ENCODE measurements at places on chromosomes 13 and 19. TPM values are rescaled to one million over a fixed set of nuclear protein-coding genes. Genes with fewer than 3 reads are reported as not detected.

Gene OR7C1
- not detected for total RNA-seq

Gene TMEM86B
- 3.9 TPM for total RNA-seq

Gene GAPDHS
- total RNA-seq = not detected

Gene RAB20
- 1.8 TPM for total RNA-seq

Gene CACNG6
- total RNA-seq = 12.8 TPM

Gene VAV1
- 6.8 TPM for total RNA-seq

Gene IL4I1
- total RNA-seq = 1.0 TPM

Gene CRX
- total RNA-seq = not detected

Gene ICAM4
- total RNA-seq = not detected

Gene PDE4A
- 4.2 TPM for total RNA-seq

Gene THSD1
- total RNA-seq = 6.2 TPM

Gene C19orf53
- total RNA-seq = 210 TPM

Gene CDX2
- 1.2 TPM for total RNA-seq

Gene DCT
- total RNA-seq = not detected

Gene ZNF681
- total RNA-seq = not detected

Gene MISP
- total RNA-seq = 79.4 TPM

Gene NLRP11
- 0.06 TPM for total RNA-seq

Gene KLHL1
- not detected for total RNA-seq

Gene TNFRSF19
- 2.8 TPM for total RNA-seq

Gene NXNL1
- total RNA-seq = not detected

Gene CD79A
- 0.71 TPM for total RNA-seq

Gene ZNF765
- 4.1 TPM for total RNA-seq

Gene ELAVL1
- 60.9 TPM for total RNA-seq

Gene DMWD
- total RNA-seq = 26.7 TPM

Gene KLK15
- not detected for total RNA-seq

Gene SPTBN4
- 0.76 TPM for total RNA-seq

Gene EID2B
- total RNA-seq = 9.5 TPM

Gene GGACT
- total RNA-seq = 4.7 TPM

Gene JSRP1
- total RNA-seq = 0.75 TPM

Gene BRCA2
- 4.7 TPM for total RNA-seq

Gene CLC
- total RNA-seq = not detected

Gene PROZ
- not detected for total RNA-seq

Gene APOE
- total RNA-seq = 11.7 TPM

Gene TMPRSS9
- not detected for total RNA-seq

Gene ETHE1
- total RNA-seq = 39.8 TPM

Gene DLL3
- 10.4 TPM for total RNA-seq

Gene FBXL3
- 19.1 TPM for total RNA-seq

Gene TUBA3C
- total RNA-seq = not detected

Gene TRIM28
- 714 TPM for total RNA-seq

Gene PGPEP1
- 2.5 TPM for total RNA-seq

Gene KIR2DL3
- not detected for total RNA-seq

Gene TNNI3
- total RNA-seq = 7.9 TPM

Gene ZNF554
- total RNA-seq = 0.74 TPM

Gene DLEU7
- not detected for total RNA-seq

Gene CASP14
- not detected for total RNA-seq

Gene DPF1
- total RNA-seq = 5.0 TPM

Gene PRKCSH
- 253 TPM for total RNA-seq

Gene F10
- total RNA-seq = 0.31 TPM
